AG09319 (cell line): ENCODE measurements at places on chromosomes 11 and 22.

DNA sequence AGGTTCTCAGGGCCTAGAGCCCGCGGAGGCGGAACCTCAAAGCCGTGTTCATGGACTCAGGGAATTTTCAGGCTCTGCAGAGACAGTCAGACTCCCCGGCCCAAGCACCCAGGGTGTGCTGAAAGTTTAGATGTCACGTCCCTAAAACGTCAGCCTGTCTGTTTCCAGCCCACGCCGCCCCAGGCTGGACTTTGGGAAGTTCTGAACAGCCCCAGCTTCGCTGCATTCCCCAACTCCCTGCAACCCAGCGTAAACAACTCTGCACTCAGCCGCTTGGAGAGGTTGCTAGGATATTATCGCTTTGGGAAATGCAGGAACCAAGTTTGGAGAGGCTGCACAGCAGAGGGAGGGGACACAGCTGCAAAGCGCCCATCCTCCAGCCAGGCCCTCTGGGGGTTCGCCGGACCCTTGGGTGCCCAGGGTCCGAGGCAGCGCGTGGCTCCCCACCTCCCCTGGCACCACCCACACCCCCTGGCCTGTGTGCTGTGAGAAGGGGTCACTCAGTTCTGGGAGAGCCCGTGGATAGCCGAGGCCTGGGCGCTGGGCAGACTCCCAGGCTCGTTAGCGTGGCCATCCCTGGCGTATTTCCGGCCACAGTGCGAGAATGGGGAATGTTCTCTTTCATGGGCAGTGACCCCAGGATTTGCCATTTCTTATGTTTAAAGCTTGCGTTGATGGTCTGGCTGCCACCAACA is 120.5 kb upstream of the FGF3 start:
- no peak for DNase-seq

DNA sequence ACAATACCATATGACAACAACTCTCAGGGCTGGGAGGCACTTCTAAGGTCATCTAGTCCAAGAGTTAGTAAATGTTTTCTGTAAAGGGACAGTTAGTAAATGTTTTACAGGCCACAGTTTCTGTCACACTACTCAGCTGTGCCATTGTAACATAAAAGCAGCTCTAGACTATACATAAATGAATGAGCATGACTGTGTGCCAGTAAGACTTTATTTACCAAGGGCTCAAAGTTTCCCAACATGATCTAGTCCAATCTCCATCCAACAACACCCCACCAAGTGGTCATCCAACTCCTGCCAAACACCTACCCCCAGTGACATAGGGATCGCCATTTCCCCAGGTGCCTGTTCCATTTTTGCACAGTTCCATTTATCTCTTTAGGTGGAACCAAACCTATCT is 12.1 kb downstream of the SERGEF start:
- DNase-seq, result no peak

DNA sequence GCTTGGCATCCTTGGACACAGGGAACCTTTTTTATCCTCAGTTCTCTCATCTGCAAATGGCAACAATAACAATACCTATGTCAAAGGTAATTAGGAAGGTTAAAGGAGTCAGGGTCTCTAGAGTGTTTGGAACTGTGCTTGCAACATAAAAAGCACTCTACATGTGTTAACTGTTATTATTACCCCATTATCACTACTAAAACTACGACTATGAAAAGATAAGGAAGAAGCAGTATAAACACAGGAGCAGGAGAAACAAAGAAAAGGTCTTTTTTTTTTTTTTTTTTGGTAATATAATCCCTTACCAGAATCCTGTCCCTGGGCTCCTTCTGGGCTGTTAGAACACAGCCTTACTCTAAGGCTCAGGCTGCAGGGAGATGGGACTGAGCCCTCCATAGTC is 348.2 kb downstream of the CADM1 start:
- DNase-seq, result no peak

- no peak for DNase-seq
Observed at GRCh38 chr11:134975866-134976376, 563.9 kb upstream of the B3GAT1 start.

- no peak for DNase-seq
Observed at GRCh38 chr11:62556875-62557631, 10.4 kb upstream of the AHNAK start.

- no peak for DNase-seq
Observed at GRCh38 chr11:70887542-70887827, 364.9 kb downstream of the SHANK2 start.
